ENCODE measurements at places on chromosomes 12 and 14. TPM values are rescaled to one million over a fixed set of nuclear protein-coding genes. Genes with fewer than 3 reads are reported as not detected.

The PRB2 gene
- total RNA-seq: not detected

The CCDC88C gene
- 3.9 TPM for total RNA-seq

DNA sequence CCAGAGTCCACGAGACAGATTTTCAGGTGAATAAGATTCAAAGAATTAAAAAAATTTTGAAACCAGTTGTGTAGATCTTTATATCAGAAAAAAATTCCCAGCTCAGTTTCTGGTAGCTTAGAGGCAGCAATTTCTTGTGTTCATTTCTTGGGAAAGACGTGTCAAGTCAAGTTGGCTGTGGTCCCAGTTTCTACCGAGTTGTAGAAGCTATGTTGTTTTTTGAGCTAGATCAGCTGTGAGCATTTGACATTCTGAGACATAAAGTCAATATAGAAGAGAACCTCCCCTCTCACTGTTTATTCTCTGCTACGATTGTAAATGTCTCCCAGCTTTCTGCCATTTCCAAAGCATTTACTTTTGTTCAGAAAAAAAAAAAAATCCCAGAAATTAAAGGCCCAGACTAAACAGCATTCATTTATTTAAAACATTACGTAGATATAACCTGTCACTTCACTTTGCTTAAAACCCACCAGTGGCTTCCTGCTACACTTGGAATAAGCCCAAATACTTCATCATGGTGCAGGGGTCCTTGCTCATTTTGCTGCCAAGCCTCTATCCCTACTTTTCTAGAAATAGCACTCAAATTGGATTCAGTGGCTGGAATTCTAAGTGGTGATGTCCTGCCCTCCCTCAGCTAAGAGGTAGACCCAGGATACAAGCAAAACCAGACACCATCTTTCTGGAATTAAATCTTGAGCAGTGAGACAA is 20.6 kb upstream of the PYGL start:
- peak; percentile 67 for DNase-seq
- H3K4me3 ChIP-seq: no peak overlapping the region
- peaks cover 2% of the 10 kb centered on the region for H3K4me1 ChIP-seq
- no peaks in the 10 kb centered on the region for H3K36me3 ChIP-seq
- no peaks in the 10 kb centered on the region for H3K27me3 ChIP-seq

DNA sequence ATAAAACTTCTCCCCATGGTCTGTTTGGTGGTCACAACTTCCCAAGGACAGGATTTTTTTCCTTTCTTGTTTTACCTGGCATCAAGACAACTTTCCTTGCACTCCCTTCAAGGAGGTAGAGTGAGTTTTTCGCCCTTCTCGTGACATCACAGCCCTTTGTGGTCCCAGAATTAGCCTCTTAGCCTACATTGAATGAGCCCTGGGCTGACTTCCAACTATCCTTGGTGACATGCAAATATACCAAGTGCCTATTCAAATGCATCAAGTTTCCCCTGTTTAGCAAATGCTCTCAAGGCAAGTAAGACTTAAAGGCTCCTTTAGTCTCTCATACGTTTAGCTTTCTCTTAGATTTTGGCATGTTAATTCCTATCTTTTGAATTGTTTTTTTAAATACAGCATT is 36.6 kb downstream of the TC2N start:
- H3K4me3 ChIP-seq: no peak overlapping the region
- no peak for DNase-seq
- no peaks in the 10 kb centered on the region for H3K27me3 ChIP-seq
- H3K4me1 ChIP-seq: peaks cover 2% of the 10 kb centered on the region
- H3K36me3 ChIP-seq: no peaks in the 10 kb centered on the region
- H3K27ac ChIP-seq: no peak overlapping the region

GRCh38 chr12:112524676-112525425 is 106.1 kb downstream of the PTPN11 start:
- no peak overlapping the region for H3K4me3 ChIP-seq
- no peak for DNase-seq
- no peaks in the 10 kb centered on the region for H3K27me3 ChIP-seq

GRCh38 chr12:87656311-87656710 is 372.9 kb downstream of the C12orf50 start:
- no peaks in the 10 kb centered on the region for H3K36me3 ChIP-seq
- H3K4me3 ChIP-seq: no peak overlapping the region
- no peaks in the 10 kb centered on the region for H3K27me3 ChIP-seq
- H3K27ac ChIP-seq: no peak overlapping the region
- no peak for DNase-seq

- no peaks in the 10 kb centered on the region for H3K27me3 ChIP-seq
- peaks cover 7% of the 10 kb centered on the region for H3K4me1 ChIP-seq
- H3K27ac ChIP-seq: no peak overlapping the region
- DNase-seq: no peak
- H3K4me3 ChIP-seq: no peak overlapping the region
Measured at GRCh38 chr12:95673576-95673975, 117.0 kb downstream of the NTN4 start.

DNA sequence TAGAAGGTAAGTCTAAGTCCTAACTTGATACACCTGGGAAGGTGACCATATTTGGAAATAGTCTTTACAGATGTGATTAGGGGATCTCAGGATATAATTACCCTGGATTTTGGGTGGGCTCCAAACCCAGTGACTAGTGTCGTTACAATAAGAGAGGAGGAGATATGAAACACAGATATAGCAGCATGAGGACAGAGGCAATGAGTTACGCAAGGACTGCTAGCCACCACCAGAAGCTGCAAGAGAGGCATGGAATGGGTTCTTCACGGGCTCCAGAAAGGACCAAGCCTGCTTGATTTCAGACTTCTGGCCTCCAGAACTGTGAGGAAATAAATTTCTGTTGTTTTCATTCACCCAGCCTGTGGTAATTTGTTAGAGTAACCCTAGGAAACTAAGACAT is 28.6 kb downstream of the FGFR1OP2 start:
- no peak for DNase-seq
- H3K27ac ChIP-seq: no peak overlapping the region
- H3K4me1 ChIP-seq: no peaks in the 10 kb centered on the region
- H3K27me3 ChIP-seq: no peaks in the 10 kb centered on the region

GRCh38 chr14:23492618-23493272 is 23.2 kb downstream of the NGDN start:
- no peaks in the 10 kb centered on the region for H3K36me3 ChIP-seq
- no peak overlapping the region for H3K4me3 ChIP-seq
- H3K4me1 ChIP-seq: peaks cover 17% of the 10 kb centered on the region
- no peaks in the 10 kb centered on the region for H3K27me3 ChIP-seq

DNA sequence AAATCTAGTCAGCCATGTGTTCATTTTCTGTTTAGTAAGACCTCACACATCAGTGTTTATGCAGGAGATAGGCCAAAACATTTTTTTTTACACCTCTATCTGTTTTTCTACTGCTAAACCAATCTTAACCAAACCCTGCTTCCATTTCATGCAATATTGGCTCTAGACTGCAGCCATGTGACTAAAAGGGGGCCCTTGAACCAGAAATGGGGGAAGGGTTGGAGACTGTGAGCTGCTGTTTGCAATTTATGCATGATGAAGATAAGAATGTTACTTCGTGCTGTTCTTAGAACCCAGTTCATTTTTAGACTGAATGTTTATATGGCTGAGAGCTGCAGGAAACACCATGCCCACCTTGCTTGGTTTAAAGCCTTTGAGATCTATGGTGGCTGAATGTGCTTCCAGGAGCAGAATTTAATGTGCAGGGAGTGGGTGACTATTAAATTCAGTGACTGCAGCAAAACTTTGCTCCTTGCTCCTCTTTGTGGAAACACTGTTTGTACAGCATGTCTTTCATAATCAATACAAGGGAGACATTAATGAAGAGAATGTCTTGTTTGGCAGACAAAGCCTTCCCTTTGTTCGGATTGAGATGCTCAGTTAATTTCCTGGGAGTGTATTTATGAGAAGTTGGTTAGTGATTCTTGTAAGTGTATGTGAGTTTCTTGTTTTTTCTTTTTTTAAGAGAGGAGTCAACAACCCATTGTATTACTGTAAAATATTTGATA is 53.6 kb downstream of the CHST11 start:
- H3K4me3 ChIP-seq: no peak overlapping the region
- DNase-seq: no peak
- no peaks in the 10 kb centered on the region for H3K36me3 ChIP-seq
- H3K4me1 ChIP-seq: peaks cover 2% of the 10 kb centered on the region

DNA sequence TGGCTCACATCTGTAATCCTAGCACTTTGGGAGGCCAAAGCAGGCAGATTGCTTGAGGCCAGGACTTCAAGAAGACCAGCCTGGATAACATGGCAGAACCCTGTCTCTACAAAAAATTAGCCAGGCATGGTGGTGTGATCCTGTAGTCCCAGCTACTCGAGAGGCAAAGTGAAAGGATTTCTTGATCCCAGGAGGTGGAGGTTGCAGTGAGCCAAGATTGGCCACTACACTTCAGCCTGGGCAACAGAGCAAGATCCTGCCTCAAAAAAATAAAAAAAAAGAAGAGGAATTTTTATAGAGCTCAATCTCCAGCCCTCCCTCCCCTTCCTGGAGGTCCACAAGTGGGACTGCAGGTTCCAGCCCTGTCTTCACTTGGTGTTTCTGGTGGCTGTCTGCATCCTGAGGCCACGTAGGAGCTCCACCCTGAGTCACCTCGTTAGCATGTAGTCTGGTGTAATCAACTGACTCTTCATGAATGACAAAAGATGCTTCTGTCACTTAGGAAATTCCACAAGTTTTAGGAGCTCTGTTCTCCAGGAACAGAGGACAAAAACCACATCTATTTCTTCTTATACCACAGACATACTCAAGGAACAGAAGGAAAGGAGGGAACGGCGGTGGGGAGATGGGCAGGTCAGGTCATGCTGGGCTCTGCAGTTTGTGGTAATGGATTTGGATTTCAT is 16.2 kb downstream of the CCDC62 start:
- no peak overlapping the region for H3K27ac ChIP-seq
- H3K36me3 ChIP-seq: no peaks in the 10 kb centered on the region

DNA sequence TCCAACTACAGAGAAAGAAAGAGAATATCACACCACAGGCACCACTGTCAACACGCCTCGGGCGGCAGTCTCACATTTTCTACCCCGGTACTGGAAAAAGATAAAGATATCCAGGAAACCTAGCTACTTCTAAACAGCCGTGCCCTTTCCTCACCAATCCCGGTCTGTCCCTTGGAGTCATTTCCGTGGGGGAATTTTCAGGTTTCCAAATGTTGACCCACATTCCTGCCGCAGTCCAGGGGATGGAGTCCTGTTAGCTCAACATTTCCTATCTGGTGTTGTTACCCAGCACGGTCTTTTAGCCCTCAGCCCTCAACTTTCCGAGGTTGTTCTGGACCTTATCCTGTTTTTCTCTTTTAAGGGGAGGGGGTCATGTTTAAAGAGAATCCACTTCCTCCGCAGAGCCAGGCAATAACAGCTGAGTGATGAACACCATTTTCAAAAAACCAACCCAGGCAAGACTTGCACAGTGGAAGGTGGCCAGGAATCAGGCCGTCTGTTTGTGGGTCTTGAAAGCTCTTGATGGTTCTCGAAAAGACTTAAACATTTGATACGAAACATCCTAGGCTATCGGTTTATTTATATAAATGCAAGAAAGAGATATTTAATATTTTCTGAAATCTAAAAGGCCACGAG is 4.6 kb downstream of the SSH1 start:
- H3K36me3 ChIP-seq: no peaks in the 10 kb centered on the region
- H3K4me1 ChIP-seq: peaks cover 6% of the 10 kb centered on the region
- H3K27me3 ChIP-seq: no peaks in the 10 kb centered on the region
- no peak overlapping the region for H3K27ac ChIP-seq

- no peaks in the 10 kb centered on the region for H3K36me3 ChIP-seq
- no peaks in the 10 kb centered on the region for H3K4me1 ChIP-seq
- H3K27me3 ChIP-seq: no peaks in the 10 kb centered on the region
- no peak for DNase-seq
Measured at GRCh38 chr12:67876305-67876915, 112.8 kb upstream of the IFNG-AS1 start.

- no peaks in the 10 kb centered on the region for H3K27me3 ChIP-seq
- DNase-seq: no peak
- no peaks in the 10 kb centered on the region for H3K4me1 ChIP-seq
- no peak overlapping the region for H3K27ac ChIP-seq
Measured at GRCh38 chr14:29085546-29085945, 319.0 kb downstream of the FOXG1 start.
